ENCODE measurements at places on chromosomes 7 and 10.

DNA sequence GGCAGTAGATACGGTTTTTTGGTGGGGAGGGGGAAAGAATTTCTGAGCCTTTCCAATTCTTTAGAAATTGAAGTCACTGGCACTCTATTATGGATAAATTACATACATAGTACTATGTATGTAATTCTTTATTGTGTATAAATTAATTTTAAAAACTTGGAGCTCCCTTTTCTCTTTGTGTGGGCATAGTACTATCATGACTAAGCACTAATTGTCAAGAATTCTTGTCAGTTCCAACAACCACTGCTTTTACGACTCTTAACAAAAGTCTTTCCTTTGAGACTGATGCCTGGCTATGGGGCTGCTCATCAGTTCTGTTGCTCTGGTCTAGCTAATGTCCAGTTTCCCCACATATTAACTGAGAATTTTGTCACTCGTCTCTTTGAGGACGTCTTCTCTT lies 365.3 kb upstream of the RNF32 start:
- DNase-seq: no peak

- no peak for DNase-seq
These were observed 48.4 kb downstream of the SFMBT2 start for GRCh38 chr10:7362471-7362870.

DNA sequence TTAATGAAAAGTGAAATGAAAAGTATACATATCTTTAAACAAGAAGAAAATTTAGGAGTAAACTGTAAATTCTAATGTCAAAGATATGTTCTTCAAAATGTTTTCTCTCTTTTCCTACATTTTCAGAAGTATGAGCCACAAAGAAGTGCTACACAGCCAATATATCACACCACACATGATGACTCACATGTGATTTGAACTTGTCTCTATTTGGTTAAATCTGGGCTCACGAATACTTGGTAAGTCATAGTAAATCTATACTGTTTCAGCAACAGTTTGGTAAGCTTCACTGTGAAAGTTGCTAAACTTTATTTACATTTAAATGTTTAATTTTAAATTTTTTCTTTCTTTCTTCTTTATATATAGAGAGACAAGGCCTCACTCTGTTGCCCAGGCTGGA lies 380.6 kb upstream of the IGFBP3 start:
- no peak for DNase-seq

GRCh38 chr7:44733708-44734481 lies 14.8 kb upstream of the ZMIZ2 start:
- DNase-seq: no peak

DNA sequence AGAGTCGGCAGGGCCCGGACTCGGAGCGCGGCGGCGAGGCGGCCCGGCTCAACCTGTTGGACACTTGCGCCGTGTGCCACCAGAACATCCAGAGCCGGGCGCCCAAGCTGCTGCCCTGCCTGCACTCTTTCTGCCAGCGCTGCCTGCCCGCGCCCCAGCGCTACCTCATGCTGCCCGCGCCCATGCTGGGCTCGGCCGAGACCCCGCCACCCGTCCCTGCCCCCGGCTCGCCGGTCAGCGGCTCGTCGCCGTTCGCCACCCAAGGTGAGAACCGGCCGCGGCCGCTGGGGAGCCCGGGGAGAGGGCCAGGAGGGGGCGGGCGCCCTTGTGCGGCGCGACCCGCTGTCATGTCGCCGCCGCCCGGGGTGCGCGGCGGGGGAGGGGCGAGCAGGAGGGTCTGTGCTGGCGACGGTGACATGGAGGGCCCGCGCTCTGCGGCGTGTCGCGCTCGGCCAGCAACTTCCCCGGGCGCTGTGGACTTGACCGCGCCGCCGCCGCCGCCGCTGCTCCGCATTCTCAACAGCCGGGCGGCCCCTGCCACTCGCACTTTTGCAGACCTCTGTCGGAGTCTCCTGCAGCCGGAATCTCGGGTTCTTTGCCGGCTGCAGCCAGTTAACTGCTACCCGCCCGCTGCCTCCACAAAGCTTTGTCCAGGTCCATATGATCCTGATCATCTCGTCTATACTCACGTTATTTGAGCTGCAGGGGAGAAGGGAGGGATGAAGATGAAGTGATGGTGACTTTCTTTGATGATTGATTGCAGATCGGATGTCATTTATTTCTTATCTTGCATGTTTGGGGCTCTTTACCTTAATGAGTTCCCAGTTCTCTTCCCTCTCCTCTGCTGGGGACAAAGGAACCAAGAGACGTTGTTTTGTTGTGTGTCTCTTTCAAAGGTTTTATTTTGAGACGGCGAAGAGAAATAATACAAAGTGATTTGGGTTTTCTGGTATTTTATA lies 869 bp downstream of the TRIM24 start:
- DNase-seq: peak; percentile 72

GRCh38 chr10:36087006-36088005 lies 445.2 kb upstream of the FZD8 start:
- DNase-seq: no peak

DNA sequence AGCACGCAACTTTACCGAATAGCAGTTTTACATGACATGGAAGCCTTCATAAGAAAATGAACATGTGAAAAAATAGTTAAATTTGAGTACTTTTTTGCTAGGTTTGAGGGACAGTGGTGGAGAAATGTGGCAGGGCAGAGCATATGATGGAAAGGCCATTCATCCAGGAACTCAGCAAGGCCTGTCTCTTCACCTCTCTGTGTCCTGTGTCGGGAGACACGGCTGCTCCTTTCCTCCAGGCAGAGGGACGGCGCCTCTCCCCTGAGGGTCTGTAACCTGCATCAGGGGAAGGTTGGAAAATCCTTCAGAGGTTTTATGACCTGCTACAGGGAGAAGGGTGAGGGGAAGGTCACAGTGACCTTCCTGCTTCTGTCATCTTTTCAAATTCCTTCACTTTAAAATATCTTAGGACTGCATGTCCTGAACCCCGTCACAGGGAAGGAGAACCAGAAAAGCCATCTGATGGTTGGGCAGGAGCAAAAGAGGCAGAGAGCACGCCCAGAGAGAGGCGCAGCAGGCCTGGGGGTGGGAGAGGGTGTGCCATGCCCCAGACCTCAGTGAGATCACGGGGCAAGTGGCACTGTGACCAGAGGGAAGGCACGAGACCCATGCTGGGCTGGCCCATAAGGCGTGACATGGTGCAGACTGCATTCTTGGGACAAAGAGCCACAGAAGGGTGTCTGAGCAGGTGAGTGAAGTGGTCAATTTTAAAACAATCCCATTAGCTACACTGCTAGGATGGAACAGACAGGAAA lies 44.0 kb downstream of the GSDME start:
- DNase-seq: no peak

GRCh38 chr10:110474017-110474416 lies 23.7 kb upstream of the DUSP5 start:
- no peak for DNase-seq

GRCh38 chr7:66912195-66912594 lies 8.8 kb upstream of the TMEM248 start:
- no peak for DNase-seq

- no peak for DNase-seq
These were observed 5.4 kb downstream of the VWC2 start for GRCh38 chr7:49778731-49779270.

DNA sequence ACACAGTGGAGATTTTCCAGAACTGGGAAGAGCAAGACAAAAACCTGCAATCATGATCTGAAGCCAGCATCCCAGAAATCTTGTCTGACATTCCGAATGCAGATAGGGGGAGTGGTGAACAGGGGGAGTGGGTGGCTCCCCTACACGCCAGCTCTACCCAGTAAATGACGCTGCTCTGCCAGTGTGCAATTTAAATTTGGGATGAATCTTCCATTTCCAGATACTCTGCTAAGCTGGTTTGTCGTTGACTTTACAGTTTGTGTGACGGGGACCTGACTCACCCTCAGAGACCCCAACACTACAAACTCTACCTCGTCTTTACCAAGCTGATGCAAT lies 68.7 kb upstream of the CAMK2B start:
- DNase-seq: no peak

DNA sequence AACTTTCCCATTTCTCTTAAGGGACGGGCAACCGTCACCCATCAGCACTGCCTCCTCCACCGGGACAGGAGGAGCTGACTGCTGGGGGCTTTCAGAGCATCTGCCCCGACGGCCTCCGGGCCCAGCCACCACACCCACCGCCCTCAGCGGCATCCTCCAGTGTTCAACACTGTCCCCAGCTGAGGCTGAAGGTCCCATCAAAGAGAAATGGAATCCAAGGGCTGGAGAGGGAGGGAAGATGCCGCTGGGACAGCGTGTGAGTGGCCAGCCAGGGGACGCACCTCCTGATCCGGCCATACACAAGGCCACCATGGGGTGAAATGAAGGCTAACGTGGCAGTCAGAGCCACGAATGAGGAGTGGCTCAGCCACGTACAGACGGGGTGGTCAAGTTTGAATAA lies 153.6 kb upstream of the PPP2R2D start:
- DNase-seq: no peak

DNA sequence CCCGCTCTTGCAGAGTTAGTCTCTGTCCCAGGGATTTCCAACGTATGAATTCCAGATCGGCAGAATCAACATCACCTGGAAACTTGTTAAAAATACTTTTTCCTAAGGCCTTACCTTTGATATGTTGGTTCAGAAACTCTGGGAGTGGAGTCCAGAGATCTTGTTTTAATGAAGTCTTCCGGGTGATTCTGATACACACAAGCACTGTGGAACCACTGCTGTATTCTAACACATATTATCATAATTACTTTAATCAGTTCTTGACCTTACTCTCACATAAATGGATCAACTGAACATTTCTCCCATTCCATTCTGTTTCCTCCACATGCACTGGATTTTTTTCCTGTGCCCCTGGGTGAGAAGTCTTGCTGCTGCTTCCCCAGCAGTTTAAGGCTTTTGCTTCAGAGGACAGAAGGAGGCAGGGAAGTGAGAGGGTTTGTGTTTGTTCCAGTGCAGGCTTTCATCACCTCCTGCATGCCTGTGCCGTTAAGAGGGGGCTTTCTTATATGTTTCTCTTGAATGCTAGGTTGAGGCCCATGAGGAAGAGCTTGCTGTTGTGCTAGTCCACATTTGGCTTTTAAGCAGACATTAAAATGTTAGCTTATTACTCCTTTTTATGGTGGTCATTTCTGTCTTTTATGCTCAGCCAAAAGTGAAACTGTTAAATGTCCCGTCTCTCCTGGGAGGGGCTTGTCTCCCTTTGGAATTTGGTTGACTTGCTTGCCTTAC lies 32.4 kb downstream of the CCSER2 start:
- DNase-seq: no peak

DNA sequence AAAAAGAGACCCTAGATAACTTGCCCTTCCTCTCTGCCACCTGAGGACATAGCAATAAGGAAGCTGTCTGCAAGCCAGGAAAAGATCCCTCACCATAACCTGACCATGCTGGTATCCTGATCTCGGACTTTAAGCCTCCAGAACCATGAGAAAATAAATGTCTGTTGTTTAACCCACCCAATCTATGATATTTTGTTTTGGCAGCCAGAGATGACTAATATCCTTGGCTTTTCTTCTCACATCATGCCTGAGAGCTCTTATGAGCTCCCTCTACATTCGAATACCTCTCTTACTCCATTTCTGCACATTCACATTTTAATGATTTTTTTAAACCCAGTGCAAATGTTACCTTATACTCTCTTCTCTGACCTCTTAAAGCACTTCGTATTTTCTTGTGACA lies 214.0 kb upstream of the CHRM2 start:
- no peak for DNase-seq

- DNase-seq: no peak
These were observed 57.2 kb downstream of the TFEC start for GRCh38 chr7:115973406-115973805.

- no peak for DNase-seq
These were observed 133.7 kb upstream of the SH2B2 start for GRCh38 chr7:102152672-102153598.

DNA sequence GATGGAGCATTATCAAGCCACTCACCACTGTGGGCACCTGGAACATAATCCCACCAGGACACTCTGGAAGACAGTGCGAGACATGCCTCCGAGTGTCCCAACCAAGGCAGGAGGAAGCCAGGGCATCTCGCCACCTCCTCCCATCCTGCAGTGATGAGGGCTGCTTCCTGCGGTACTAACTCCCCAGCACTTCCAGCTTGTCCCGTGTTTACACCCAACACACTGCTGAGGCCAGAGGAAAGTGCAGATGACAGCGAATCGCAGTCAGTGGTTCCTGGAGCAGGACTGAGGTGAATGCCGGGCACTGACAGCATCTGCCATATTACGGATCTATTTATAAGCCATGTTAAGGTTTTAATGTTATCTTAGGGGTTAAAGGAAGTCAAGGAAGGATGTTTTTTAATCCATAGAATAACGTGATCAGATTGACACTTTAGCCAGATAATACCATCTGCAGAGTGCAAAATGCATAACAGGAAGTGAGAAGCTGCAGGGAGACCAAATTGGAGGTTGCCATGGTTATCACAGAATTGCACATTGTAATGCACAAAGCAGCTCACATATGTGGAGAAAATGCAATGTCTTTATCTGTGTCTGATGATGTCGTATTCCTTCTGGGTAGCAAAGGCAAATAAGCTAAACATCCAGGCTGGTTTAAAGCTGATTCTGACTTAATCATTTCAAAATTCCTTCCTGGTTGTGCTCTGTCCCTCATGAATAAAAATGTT lies 314.1 kb upstream of the C7orf33 start:
- DNase-seq: no peak

GRCh38 chr7:115083935-115084334 lies 162.0 kb downstream of the MDFIC start:
- no peak for DNase-seq

DNA sequence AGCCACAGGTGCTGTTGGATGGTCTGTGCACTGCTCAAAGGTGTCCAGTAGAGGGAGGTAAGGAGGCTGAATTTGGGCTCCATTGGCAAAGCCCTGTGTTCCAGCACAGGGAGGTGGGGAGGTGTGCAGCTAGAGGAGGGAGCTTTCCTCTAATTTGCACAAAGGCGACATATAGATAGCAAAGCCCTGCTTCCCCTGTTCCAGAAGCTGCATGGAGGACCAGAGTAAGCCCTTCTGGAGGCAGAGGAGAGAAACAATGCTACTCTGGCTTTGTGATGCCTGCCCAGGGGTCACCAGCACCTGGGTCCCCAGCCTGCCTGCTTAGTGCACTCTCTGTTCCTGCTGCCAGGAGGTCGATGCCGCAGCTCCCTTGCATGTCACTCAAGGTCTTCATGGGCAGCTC lies 3.4 kb upstream of the ARHGAP22 start:
- peak; percentile 67 for DNase-seq

DNA sequence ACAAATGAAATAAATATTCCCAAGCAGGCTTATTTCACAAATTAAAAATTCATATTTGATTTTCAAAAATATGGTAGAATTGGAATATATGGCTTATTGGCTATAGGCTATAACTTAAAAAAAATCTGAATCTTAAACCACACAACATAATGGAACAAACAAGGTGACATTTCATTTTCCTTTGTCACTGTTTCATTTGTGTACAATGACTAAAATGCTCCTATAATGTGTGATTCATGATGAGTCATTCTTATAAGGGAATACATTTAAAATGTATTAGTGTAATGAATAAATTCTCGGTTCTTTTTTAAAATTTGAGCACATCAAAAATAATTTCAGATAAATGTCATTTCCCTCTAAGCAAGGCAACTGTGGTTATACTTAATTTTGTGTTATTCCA lies 148.0 kb upstream of the ANK3 start:
- peak; percentile 77 for DNase-seq

DNA sequence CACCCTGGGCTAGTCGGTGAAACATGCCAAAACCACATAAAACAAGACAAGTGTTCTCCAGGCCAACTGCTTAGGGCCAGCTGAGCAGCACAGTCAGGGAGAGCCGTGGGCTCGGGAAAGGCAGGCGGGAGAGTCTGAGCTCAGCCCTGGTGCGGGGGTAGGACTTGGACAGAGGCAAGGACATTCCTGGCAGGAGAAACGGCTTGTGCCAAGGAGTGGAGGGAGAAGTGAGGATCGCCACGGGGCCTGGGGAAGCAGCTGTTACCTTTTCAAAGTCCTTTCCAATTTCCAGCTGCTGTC lies 4.2 kb downstream of the ELN start:
- no peak for DNase-seq
